ENCODE measurements at places on chromosomes 7 and 10.

GRCh38 chr7:128192497-128193142, 48.5 kb upstream of the LEP start:
- DNase-seq: no peak

- DNase-seq: no peak
Observed at GRCh38 chr10:66747451-66747850, 178.4 kb upstream of the LRRTM3 start.

GRCh38 chr7:105756367-105756766, 120.0 kb downstream of the ATXN7L1 start:
- no peak for DNase-seq

DNA sequence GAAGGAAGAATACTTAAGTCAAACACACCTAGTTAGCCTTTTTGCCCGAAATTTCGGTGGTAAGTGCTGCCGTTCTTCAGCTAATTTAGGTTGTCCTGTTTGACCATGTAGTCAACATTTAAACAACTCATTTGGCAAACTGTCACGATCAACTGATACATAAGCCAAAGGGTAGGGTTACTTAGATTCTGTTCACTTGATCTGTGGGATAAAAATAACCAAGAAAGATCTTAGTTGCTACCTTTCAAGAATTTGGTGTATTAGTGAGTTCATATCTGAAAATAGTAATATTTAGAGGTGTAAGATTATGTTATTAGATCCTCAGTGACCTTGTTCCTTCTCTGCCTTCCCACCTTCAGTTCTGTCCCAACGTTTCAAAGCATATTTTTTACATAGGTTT, 2.0 kb downstream of the TNKS2 start:
- no peak for DNase-seq

GRCh38 chr7:2873686-2874551, 29.8 kb upstream of the GNA12 start:
- DNase-seq: no peak

GRCh38 chr7:122827763-122828162, 58.5 kb downstream of the CADPS2 start:
- DNase-seq: no peak

- DNase-seq: peak; percentile 92
Observed at GRCh38 chr7:87600130-87601124, at the start of gene ABCB1. Gene ABCB1, minus strand, starts transcription at chr7:87600884. Its CDS starts 700 bp downstream, at chr7:87600184.

- DNase-seq: no peak
Observed at GRCh38 chr10:108662975-108663374, 1260.3 kb downstream of the XPNPEP1 start.

DNA sequence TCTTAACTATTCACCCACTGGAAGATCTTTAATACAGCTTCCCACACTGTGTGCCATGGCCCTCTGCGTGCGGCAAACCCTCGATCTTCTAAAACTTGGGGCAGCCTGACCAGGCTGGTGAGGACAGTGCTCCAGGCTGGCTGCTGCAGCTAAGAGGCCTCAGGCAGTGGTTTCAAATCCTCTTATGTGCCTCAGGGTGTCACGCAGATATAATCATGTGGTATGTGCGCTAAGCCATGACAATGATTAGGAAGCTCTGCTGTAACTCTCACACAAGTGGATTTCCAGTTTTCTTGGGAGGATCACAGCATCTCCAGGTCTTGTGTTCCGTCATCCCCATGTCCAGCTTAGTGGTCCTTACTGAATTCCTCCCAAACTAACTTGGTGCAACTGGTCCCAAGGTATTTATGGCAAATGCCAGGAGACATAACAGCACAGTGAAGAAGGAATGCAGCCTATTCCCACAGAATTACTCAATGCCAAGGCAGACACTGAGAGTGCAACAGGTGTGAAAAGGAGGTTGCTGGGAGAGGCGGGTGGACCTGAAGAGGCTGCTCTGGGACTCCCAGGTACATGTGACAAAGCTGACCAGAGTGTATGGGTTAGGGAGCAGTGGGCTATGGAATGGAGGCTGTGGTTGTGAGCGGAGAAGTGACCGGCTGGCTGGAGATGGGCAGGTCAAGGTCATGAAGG, 2.3 kb downstream of the HPS1 start:
- DNase-seq: no peak

GRCh38 chr7:6290319-6290741, 17.9 kb upstream of the CYTH3 start:
- no peak for DNase-seq

DNA sequence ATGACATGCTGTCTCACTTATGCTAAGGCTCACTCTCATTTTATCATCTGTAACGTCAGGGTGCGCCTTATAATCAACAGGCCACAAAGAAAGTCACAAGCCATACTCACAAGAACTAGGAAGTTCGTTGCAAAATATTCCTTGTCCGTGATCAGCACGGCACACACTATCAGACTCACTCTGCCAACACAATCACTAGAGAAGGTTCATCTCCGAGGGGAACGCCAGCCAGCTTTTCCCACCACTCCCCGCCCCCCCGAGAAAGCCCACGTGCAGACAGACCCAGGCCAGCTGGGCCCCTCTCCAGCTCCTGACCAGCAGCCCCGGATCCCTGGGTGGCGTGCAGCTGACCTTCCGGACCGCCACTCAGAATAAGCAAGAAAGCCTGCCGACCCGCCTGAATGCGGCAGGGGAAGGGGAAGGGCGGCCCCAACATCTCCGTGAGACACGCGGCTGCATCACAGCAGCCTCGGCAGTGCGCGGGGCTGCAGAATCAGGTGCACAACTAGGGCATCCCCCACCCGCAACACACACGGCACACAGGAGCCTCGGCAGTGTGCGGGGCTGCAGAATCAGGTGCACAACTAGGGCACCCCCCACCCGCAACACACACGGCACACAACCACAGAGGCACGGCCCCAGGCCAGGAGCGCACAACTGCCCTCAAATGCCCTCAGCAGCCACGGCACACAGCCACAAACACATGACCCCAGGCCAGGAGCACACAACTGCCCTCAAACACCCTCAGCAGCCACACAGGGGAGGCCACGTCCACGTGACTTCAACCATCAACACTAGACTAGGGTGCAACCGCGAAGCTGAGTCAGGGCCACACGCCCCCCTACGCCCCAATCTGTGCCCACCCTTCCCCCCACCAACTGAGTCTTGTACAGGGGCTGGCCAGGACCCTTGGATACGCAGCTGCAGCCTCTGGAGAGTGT, 2.5 kb upstream of the GPR146 start:
- DNase-seq: no peak

DNA sequence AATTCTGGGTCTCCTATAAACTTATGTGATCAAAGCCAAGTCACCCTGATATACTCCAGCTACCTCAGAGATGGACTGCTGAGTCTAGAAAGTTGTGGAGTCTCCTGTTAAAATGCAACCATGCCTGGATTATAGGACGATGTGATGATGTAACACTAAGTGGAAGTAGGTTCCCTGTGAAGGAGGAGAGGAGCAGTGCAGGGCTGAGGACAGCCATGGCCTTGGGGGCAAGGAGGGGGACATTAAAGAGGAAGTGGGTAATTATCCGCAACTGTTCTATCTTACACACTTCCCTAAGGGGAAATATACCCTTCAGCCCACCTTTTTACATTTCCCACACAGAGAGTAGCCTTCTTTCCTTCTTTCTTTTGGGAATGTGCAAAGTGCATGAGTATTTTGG, 63.8 kb downstream of the MTPN start:
- no peak for DNase-seq

GRCh38 chr10:27949528-27950241, 49.2 kb downstream of the ODAD2 start:
- no peak for DNase-seq

GRCh38 chr7:117249696-117250095, 73.2 kb downstream of the WNT2 start:
- no peak for DNase-seq

- DNase-seq: no peak
Observed at GRCh38 chr10:6840201-6840691, 260.2 kb upstream of the PRKCQ start.

DNA sequence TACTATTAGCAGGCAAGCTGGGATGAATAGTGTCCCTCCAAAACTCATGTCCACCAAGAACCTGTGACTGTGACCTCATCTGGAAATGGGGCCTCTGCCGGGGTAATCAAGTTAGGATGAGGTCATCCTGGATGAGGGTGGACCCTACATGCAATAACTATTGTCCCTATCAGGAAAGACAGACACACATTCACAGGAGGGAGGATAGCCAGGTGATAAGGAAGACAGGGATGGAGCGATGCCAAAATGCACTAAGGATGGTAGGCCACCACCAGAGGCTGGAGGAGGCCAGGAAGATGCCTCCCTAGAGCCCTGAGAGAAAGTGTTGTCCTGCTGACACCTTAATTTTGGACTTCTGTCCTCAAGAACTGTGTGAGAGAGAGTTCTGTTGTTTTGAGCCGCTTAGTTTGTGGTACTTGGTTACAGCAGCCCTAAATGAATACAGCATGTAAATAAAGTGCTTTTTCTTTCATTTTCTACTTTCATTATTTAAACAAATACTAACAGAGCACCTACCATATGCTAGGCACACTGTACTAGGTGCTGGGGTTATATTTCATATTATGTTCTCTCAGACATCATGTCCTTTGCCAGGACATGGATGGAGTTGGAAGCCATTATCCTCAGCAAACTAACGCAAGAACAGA, 111.9 kb downstream of the USP6NL start:
- no peak for DNase-seq

- no peak for DNase-seq
Observed at GRCh38 chr10:69481305-69481704, 30.0 kb downstream of the TSPAN15 start.

GRCh38 chr10:51666456-51666855, 32.9 kb downstream of the CSTF2T start:
- DNase-seq: no peak

GRCh38 chr10:72765051-72765745, 73.3 kb downstream of the MCU start:
- DNase-seq: no peak

DNA sequence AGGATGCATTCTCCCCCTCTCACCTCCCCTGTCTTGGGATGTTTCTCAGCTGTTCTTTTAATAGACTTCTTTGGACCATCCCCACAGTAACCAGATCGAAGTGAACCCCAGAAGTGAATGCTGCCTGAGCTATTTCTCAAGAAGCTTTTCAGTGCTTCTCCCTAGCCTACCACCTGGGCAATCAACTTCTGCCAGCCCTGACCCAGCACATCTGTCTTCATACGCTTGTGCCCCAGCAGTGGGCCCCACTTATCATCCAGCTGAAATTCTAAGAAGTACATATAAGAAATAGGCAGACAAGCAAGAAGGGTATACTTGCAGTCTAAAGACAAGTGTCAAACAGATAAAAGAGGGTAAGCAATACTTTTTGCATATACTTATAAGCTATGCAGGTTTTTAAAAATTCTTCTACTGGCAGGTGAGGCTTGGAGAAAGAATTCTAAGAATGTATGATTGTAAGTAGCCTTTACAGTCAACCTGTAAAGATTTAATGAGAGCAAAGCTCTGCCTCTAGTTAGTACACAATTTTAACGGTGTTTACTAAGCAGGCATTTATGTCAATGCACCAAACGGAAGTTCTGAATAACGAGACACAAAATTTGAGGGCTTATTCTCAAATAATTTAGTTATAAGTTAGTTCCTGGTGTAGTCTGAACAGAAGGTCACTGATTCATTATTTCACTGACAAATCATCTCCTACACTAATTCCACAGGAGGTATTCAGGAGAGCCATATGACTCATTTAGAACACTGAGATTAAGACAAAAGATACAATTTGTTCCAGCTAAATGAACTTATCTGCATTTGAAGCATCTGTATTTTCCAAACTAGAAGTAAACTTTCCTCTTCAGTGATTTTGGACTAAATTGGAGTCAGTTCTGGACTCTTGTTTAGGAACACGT, 83.3 kb downstream of the RNLS start:
- DNase-seq: no peak

DNA sequence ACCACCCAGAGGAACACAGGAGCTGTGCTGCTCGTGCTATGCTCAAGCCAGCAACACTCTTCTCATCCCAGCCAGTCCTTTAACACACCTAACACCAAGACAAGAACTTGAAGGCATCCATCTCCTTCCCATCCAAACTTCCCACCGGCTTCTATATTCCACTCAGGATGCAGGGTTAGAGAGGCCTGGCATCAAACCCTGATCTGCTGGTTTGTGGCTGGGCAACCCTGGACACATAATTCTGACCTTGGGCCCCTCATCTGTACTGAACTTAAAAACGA, 5.6 kb upstream of the MYO1G start:
- DNase-seq: no peak

GRCh38 chr7:112097524-112097923, 108.7 kb downstream of the DOCK4 start:
- DNase-seq: no peak

DNA sequence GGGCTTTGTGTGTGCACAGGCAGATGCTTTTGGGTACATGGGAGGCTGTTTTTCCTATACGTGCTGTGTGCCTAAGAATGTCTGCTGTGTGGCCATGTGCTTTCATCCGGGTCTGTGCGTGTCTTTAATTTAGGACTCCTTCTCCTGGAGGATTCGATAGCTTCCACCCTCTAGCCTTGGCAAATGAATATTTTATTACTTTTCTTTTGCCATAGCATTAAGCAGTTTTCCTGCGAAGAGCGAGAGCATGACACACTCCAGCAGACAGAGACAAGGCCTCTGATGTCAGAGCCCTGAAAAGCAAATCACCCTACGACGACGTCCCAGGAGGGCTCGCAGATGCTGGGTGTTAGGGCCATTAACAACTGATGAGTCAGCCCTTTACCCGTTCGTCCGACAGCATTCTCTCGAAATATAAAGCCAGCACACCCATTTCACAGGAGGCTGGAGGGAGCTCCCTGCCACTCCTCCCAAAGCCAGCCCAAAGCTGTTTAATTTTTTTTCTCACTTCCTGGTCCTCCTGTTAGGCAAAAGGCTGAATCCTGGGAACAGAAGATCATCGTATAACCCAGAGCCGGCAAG, 311.3 kb upstream of the ZMIZ1 start:
- no peak for DNase-seq

- no peak for DNase-seq
Observed at GRCh38 chr10:12400266-12400931, 51.1 kb downstream of the CAMK1D start.

DNA sequence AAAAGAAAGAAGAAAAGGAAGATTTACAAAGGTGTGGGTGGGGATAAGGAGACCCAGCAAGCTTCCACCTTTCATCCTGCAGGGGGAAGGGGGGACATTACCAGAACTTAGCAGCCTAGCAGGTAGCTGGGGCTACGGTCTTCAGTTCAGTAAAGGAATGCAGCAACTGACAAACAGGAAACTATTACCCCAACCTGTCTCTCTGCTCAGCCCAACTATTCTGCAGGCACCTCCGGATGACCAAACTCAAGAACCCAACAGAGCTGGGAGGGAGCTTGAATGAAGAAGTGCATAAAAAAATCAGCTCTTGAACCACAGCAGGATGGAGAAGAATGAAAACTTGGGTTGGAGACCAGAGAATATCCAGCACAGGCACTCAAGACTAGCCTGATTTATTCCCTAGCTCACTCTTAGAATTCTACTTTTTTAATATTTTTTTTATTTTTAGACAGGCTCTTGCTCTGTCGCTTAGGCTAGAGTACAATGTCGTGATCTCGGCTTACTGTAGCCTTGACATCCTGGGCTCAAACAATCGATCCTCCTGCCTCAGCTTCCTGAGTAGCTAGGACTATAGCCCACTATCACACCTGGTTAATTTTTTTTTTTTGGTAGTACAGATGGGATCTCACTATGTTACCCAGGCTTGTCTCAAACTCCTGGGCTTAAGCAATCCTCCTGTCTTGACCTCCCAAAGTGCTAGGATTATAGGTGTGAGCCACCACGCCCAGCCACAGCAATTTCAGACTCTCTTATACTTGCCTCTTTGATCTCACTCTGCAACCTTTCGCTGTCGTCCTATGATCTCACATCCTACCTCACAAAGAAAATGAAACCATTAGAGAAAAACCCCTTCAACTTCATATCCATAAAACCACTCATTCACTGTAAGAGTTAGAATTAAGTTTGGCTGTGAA, 18.5 kb upstream of the C10orf67 start:
- DNase-seq: no peak

- no peak for DNase-seq
Observed at GRCh38 chr7:131527456-131527855, 29.0 kb downstream of the PODXL start.
